ENCODE measurements at places on chromosomes 12 and 14. TPM values are rescaled to one million over a fixed set of nuclear protein-coding genes. Genes with fewer than 3 reads are reported as not detected.

The SERPINA1 gene
- not detected for total RNA-seq

The PLBD1 gene
- not detected for total RNA-seq

The LRP6 gene
- 0.37 TPM for total RNA-seq

DNA sequence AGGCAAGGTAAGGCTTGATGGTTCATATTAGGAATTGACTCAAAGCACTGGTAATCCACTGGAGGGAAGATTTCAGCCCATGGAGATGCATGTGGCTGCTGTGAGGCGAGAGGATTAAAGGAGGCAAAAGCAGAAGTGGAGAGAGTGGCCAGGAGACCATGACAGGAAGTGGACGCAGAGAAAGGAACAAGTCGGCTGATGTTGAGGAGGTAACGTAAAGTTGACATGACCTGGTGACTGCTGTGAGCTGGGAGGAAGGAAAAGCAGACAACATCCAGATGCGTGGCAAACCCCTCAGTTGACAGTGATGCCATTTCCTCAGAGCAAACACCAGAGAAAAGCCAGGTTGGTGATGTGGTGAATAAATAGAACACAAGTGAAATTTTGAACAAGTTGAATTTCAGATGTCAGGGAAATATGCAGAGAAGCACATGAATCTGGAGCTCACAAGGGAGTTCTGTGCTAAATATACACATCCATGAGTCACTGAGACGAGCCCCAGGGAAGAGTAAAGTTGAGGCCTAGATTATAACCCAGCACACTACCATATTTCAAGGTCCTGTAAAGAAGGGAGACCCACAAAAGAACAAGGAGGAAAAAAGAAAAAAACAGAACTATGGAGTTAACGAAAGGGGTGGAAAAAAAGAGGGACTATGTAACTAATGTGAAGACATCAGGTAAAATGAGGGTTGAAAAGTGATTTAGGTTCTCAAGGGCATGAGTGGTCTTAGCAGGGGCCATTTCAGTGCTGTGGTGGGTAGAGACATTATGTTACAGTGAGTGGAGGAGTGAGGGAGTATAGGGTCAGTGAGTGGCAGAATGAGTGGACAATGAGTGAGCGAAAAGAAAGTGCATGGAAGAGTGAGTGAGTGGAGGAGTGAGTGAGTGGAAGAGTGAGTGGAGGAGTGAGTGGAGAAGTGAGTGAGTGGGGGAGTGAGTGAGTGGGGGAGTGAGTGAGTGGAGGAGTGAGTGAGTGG, 61.6 kb upstream of the GZMB start:
- peak; percentile 62 for DNase-seq
- H3K4me3 ChIP-seq = no peak overlapping the region
- no peaks in the 10 kb centered on the region for H3K27me3 ChIP-seq
- peaks cover 4% of the 10 kb centered on the region for H3K36me3 ChIP-seq

DNA sequence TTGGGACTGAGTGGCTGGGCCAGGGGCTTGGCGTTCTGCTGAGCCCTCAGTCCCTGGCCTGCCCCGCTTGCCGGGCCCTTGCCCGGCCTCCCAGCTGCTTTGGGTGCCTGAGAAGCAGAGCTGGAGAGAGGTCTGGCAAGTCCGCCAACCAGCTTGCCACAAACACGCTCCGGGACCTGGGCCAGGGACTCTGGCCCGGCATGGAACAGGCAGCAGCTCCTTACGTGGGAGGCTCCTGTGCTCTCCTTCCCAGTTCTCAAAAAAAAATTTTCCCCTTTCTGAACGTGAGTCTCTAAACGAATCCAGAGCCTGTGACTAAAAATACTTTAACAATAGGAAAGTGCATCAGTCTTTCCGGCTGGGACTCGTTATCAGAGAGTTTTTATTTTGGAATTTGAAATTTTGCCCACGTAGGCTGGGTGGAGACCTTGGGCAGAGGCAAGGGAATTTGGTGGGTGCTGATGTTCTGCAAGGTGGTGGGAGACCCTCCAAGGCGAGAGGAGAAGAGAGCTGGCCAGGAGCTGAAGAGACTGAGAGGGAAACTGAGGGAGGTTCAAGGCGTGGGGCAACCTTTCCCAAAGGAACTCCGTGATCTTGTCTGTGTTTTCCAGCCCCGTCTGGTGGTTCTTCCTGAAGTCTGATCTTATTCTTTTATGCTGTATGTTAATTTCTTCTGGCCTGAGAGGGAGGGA, 6.8 kb upstream of the NR4A1 start:
- no peaks in the 10 kb centered on the region for H3K36me3 ChIP-seq
- no peak for DNase-seq
- H3K4me3 ChIP-seq = no peak overlapping the region

GRCh38 chr12:120489018-120489417, 6.9 kb upstream of the DYNLL1 start:
- no peak overlapping the region for H3K27ac ChIP-seq
- no peaks in the 10 kb centered on the region for H3K4me1 ChIP-seq
- no peak overlapping the region for H3K4me3 ChIP-seq
- no peaks in the 10 kb centered on the region for H3K36me3 ChIP-seq
- no peak for DNase-seq
- H3K27me3 ChIP-seq = no peaks in the 10 kb centered on the region
